ENCODE measurements at places on chromosomes 13 and 19. TPM values are rescaled to one million over a fixed set of nuclear protein-coding genes. Genes with fewer than 3 reads are reported as not detected.

- H3K4me3 ChIP-seq = no peak overlapping the region
- no peaks in the 10 kb centered on the region for H3K27me3 ChIP-seq
- no peaks in the 10 kb centered on the region for H3K36me3 ChIP-seq
Observed at GRCh38 chr13:44649104-44649428, 72.9 kb upstream of the TSC22D1 start.

GRCh38 chr19:43759515-43759914 lies 4.8 kb upstream of the SMG9 start:
- no peaks in the 10 kb centered on the region for H3K36me3 ChIP-seq
- DNase-seq = no peak

DNA sequence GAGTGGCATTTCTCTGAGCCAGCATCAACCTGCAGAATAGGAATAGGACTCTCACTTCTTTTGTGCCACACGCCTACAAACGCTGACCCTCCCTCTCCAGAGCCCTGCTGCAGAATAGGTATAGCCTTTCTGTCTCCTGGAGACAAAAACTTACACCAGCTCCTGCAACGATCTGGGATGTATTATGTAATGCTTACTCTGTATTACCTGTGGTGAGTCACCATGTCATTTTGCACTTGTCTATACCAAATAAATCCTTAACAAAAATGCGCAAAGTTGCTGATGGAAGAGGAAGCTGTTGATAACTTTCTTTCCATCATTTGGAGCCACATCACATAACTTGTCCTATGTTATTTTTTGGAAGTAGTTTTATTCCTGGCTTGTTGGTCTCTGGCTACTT lies 155.8 kb upstream of the FNDC3A start:
- no peaks in the 10 kb centered on the region for H3K36me3 ChIP-seq
- no peak overlapping the region for H3K4me3 ChIP-seq
- H3K27ac ChIP-seq = no peak overlapping the region

- peak; percentile 56 for DNase-seq
- H3K27ac ChIP-seq = peak overlapping the region; percentile 74
- H3K27me3 ChIP-seq = peaks cover 35% of the 10 kb centered on the region
- peaks cover 28% of the 10 kb centered on the region for H3K4me1 ChIP-seq
Observed at GRCh38 chr19:1068009-1069001, 1.3 kb downstream of the ARHGAP45 start.

DNA sequence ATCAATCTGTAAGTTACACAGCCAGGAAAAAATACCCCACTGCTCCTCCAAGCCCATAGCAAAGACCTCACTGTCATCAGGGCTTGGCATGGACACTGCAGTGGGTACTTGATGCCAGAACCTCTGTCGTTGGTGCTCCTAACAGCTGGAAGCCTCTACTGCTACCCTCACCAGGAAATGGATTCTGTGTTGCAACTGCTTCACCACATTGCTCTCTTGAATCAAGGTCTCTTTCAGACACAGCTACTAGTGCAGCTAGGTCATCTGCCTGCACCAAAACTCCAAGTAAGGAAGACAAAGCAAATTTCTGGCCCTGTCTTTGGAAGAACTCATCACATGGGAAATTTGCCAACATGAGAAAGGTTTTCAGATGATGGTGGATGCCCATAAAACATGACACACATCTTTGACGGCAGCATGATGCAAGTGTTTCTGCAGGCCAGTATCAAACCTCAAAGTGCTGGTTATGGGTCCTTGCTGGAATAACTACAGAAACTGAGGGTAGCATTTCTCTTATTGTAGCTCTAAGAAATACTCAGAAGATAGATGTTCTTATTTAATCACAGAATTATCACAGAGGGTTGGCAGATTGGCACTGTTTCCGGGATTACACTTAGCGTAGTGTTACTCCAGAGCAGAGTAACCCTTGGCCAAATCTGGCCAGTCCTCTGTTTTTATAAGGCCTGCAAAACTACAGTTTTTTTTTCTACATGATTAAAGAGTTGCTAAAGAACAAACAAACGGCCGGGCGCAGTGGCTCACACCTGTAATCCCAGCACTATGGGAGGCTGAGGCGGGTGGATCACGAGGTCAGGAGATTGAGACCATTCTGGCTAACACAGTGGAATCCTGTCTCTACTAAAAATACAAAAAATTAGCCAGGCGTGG lies 12.9 kb upstream of the PCCA start:
- no peaks in the 10 kb centered on the region for H3K4me1 ChIP-seq
- no peaks in the 10 kb centered on the region for H3K36me3 ChIP-seq
- H3K27ac ChIP-seq = no peak overlapping the region
- no peaks in the 10 kb centered on the region for H3K27me3 ChIP-seq

- no peak for DNase-seq
- H3K4me3 ChIP-seq = no peak overlapping the region
- H3K27ac ChIP-seq = no peak overlapping the region
- H3K36me3 ChIP-seq = peaks cover 7% of the 10 kb centered on the region
Observed at GRCh38 chr19:15428956-15429824, 10.4 kb upstream of the AKAP8L start.

Gene NAPA
- total RNA-seq = 115 TPM

- DNase-seq = no peak
- no peak overlapping the region for H3K4me3 ChIP-seq
- H3K27ac ChIP-seq = no peak overlapping the region
- no peaks in the 10 kb centered on the region for H3K27me3 ChIP-seq
- H3K36me3 ChIP-seq = no peaks in the 10 kb centered on the region
- H3K4me1 ChIP-seq = no peaks in the 10 kb centered on the region
Observed at GRCh38 chr13:34944274-34944634, 2.2 kb downstream of the NBEA start.

DNA sequence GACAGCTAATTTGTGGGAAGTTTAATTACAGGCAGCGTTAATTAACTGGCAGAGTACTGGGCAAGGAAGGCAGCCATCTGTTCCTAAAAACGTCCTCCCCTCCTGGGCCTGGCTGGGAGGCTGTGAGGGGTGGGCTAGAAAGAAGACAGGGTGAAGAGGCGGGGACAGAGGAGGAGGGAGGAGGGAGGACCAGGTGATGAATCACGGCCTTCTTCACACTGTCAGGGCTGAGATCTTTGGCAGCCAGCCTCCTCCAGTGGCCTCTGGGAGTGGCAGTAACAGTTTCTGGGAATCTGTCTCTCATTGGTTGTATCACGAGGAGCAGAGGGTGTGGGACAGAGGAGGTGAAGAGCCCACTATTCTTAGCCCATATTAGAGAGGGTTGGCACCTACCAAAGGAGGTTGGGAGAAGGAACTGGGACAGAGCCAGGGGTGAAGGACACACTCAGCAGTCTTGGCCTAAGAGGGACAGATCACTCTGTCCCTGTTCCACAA lies 9.6 kb upstream of the ZNRF4 start:
- DNase-seq = no peak
- no peak overlapping the region for H3K27ac ChIP-seq
- no peaks in the 10 kb centered on the region for H3K4me1 ChIP-seq
- no peaks in the 10 kb centered on the region for H3K27me3 ChIP-seq

DNA sequence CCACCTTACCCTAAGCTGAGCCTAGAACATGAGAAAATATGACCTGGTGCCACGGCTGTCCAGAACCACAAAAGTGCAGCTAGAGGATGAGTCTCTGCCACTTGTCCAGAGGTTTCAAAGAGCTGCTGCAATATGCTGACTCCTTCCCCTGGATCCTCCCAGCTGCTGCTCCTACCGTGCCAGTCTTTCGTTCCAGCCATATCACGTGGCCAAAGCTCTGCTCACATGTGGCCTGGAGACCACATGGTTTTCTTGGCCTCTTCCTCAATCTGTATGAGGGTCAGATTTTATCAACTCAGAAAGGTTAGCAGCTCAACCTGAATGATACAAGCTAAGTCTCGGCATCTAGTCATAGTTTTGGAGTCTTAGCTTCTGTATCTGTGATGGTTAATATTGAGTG lies 3.2 kb upstream of the SACS start:
- DNase-seq = no peak
- no peaks in the 10 kb centered on the region for H3K27me3 ChIP-seq
- no peaks in the 10 kb centered on the region for H3K4me1 ChIP-seq
- H3K4me3 ChIP-seq = no peak overlapping the region
- no peaks in the 10 kb centered on the region for H3K36me3 ChIP-seq

GRCh38 chr19:35935911-35936737 lies at the start of gene LRFN3:
TSS of gene LRFN3 (plus strand) at chr19:35936374. CDS start at chr19:35939426, 3,052 bp downstream.
- H3K4me3 ChIP-seq = peak within 1 kb of the TSS; percentile 53
- no peaks in the 10 kb centered on the region for H3K36me3 ChIP-seq
- H3K4me1 ChIP-seq = peaks cover 5% of the 10 kb centered on the region
- DNase-seq = peak; percentile 83

GRCh38 chr13:20667857-20668437 lies 35.6 kb upstream of the IL17D start:
- no peak for DNase-seq
- no peaks in the 10 kb centered on the region for H3K27me3 ChIP-seq
- no peak overlapping the region for H3K27ac ChIP-seq
- no peak overlapping the region for H3K4me3 ChIP-seq
- H3K4me1 ChIP-seq = no peaks in the 10 kb centered on the region

- H3K4me3 ChIP-seq = no peak overlapping the region
- DNase-seq = no peak
- no peaks in the 10 kb centered on the region for H3K27me3 ChIP-seq
Observed at GRCh38 chr19:19160461-19161035, 9.5 kb downstream of the MEF2B start.

Gene BRME1
- 5.9 TPM for total RNA-seq

Gene ZIC2
- 0.82 TPM for total RNA-seq

Gene NPHS1
- total RNA-seq = not detected

DNA sequence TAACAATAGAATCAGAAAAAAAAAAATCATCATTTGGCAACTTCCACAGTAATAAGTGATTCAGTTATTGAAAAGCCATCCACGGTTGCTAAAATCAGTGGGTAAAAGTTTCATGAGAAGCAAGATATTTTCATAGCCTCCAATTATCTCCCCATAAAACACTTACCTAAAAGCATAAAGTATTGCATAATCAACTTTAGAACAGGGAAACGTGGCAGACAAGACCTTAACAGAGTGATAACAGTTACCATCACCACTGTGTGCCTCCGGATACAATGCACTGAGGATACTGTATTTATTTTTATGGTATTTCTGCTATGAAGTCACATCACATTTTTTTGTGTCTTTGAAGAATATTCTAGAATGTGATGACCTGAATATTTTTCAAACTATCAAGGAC lies 37.0 kb downstream of the ABCC4 start:
- H3K27me3 ChIP-seq = no peaks in the 10 kb centered on the region
- no peak overlapping the region for H3K27ac ChIP-seq
- DNase-seq = no peak
- H3K4me3 ChIP-seq = no peak overlapping the region
- H3K4me1 ChIP-seq = no peaks in the 10 kb centered on the region
- no peaks in the 10 kb centered on the region for H3K36me3 ChIP-seq

- no peak for DNase-seq
- no peak overlapping the region for H3K4me3 ChIP-seq
- H3K4me1 ChIP-seq = no peaks in the 10 kb centered on the region
- no peaks in the 10 kb centered on the region for H3K27me3 ChIP-seq
- no peaks in the 10 kb centered on the region for H3K36me3 ChIP-seq
- H3K27ac ChIP-seq = peak overlapping the region; percentile 69
Observed at GRCh38 chr13:110341445-110342244, 34.6 kb downstream of the COL4A2 start.

DNA sequence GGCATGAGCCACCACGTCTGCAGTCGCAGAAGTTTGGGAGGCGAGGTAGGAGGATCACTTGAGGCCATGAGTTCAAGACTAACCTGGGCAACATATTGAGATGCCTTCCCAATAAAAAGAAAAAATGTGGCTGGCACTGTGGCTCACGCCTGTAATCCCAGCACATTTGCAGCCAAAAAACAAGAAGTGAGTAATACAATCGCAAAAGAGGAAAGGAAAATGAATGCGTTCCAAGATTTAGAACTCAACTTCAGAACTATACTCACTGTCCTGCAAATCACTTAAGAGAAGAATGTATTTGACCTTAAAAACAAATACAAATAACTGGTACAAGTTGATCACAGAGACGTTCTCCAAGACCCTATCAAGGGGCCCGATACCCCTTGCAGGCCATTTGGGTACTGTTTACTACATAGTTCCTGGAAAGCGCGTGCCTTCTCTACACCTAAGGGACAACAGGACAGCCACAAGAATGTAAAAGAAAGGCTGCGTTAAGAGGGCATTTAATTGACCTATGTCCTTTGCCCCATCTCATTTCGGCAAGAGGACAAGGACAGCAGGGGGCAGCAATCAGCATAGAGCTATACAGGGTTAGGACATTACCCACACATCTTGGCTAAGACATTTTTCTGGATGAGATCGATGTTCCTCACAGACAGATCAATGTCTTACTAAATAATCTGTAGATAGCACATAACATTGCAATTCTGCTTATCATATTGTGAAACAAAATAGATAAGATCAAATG lies 41.3 kb downstream of the FLT3 start:
- peak; percentile 57 for DNase-seq
- no peak overlapping the region for H3K27ac ChIP-seq
- no peaks in the 10 kb centered on the region for H3K4me1 ChIP-seq
- H3K36me3 ChIP-seq = no peaks in the 10 kb centered on the region
- H3K27me3 ChIP-seq = no peaks in the 10 kb centered on the region

Gene CRX
- not detected for total RNA-seq

GRCh38 chr13:51926528-51926885 lies 64.7 kb downstream of the CCDC70 start:
- H3K4me1 ChIP-seq = no peaks in the 10 kb centered on the region
- H3K4me3 ChIP-seq = no peak overlapping the region
- no peaks in the 10 kb centered on the region for H3K36me3 ChIP-seq
- no peak overlapping the region for H3K27ac ChIP-seq

DNA sequence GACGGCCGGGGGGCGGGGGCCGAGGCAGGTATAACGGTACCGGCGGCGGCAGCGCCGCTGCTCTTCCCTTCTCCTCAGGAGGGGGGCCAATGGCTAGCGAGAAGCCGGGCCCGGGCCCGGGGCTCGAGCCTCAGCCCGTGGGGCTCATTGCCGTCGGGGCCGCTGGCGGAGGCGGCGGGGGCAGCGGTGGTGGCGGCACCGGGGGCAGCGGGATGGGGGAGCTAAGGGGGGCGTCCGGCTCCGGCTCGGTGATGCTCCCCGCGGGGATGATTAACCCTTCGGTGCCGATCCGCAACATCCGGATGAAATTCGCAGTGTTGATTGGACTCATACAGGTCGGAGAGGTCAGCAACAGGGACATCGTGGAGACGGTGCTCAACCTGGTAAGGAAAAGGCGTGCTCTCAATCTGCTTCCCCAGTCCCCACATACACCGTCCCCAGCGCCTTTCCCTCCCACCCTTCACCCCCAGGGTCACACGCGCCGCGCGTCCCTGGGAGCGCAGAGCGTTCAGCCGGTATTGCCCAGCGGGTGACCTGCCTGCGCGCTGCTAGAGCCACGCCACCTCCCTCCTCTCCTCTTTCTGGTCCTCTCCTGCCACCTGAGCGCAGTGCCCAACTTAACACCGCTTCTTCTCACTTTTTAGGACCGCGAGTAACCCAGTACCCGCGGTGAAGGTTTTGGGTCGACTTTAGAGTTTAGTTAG lies 814 bp downstream of the NBEA start:
- no peaks in the 10 kb centered on the region for H3K4me1 ChIP-seq
- H3K27me3 ChIP-seq = no peaks in the 10 kb centered on the region
- H3K27ac ChIP-seq = peak overlapping the region; percentile 56
- no peaks in the 10 kb centered on the region for H3K36me3 ChIP-seq

Gene C1QTNF9B
- not detected for total RNA-seq
